Breast epithelium (tissue), 4 donors: ENCODE measurements at places on chromosomes 3 and 15.

GRCh38 chr15:61047783-61048182 lies 181.3 kb downstream of the RORA start:
- no peaks in the 10 kb centered on the region for H3K36me3 ChIP-seq
- H3K4me1 ChIP-seq, result no peaks in the 10 kb centered on the region
- no peak overlapping the region for H3K4me3 ChIP-seq
- DNase-seq, result no peak
- no peak overlapping the region for H3K27ac ChIP-seq

DNA sequence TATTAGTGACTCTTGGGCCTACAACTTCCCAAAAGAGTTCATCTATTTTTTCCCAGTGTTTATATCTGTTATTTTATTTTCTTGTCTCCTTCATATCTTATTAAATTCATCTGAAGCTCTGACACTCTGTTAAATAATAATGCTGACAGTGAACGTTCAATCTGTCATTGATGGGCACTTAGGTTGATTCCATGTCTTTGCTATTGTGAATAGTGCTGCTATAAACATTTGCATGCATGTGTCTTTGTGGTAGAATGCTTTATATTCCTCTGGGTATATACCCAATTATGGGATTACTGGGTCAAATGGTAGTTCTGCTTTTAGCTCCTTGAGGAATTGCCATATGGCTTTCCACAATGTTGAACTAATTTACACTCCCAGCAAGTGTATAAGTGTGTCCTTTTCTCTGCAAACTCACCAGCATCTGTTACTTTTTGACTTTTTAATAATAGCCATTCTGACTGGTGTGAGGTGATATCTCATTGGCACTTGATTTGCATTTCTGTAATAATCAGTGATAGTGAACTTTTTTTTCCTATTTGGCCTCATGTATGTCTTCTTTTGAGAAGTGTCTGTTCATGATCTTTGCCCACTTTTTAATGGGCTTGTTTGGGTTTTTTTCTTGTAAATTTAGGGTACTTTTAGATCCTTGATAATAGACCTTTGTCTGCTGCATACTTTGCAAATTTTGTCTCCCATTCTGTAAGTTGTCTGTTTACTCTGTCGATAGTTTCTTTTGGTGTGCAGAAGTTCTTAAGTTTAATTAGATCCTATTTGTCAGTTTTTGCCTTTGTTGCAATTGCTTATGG lies 122.5 kb downstream of the LEKR1 start:
- H3K27ac ChIP-seq, result no peak overlapping the region
- no peaks in the 10 kb centered on the region for H3K36me3 ChIP-seq
- H3K4me1 ChIP-seq, result no peaks in the 10 kb centered on the region
- DNase-seq, result no peak

DNA sequence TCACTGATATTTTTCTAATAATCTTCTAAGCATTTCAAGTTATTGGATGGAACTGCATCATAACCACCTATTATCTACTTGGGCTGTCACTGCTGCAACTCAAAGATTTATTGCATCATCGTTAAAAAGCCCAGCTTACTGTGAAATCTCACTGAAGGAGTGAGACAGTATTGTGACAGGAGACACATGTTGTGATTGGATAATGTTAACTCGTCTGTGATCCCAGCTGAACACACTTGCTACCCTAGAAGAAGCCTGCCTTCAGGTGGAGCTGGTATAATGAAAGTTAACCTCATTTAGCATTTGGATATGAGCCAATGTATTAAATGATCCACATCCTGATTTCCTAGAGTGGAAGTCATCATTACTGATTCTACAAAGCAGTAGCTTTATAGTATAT lies 138.1 kb downstream of the MAP2K5 start:
- no peak overlapping the region for H3K27ac ChIP-seq
- H3K4me1 ChIP-seq, result no peaks in the 10 kb centered on the region
- no peak overlapping the region for H3K4me3 ChIP-seq
- no peaks in the 10 kb centered on the region for H3K27me3 ChIP-seq

DNA sequence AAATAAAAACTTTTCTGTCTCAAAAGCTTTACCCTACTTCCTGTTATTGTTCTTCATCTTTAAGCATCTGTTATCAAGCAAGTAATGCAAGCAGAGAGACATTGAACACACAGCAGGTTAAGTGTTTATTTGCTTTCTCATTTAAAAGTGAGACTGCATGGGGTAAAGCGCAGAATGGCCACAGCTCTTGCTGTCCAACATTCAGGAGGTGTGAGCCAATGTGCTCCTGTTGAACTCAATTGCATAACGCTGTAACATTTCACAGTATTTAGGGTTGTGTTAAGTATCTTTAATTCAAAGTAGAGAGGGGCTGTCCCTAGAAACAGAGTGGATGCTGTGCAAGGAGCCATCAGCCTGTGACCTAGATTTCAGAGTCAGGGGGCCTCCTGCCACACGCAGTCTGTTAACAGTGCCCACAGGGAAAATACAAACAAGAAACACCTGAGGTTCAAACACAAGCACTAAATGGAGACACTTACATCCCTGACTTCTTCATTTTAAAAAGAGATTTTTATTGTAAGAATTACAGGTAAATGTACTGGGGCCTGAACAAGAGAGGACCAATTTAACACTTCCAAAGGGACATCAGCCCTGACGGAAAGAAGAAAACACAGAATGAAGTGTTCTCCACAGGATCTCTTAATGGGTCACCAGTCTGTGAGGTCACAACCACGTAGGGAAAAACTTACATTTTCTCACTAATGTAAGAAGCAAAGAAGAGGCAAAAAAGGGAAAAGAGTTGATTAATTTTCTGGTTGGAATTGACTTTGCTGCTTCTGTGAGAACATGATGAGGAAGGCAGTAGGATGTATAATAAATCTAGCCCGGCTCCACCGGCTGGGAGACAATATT lies 815.1 kb downstream of the VGLL3 start:
- H3K4me3 ChIP-seq, result no peak overlapping the region
- H3K36me3 ChIP-seq, result no peaks in the 10 kb centered on the region
- H3K27ac ChIP-seq, result no peak overlapping the region
- H3K4me1 ChIP-seq, result no peaks in the 10 kb centered on the region
- no peaks in the 10 kb centered on the region for H3K27me3 ChIP-seq

DNA sequence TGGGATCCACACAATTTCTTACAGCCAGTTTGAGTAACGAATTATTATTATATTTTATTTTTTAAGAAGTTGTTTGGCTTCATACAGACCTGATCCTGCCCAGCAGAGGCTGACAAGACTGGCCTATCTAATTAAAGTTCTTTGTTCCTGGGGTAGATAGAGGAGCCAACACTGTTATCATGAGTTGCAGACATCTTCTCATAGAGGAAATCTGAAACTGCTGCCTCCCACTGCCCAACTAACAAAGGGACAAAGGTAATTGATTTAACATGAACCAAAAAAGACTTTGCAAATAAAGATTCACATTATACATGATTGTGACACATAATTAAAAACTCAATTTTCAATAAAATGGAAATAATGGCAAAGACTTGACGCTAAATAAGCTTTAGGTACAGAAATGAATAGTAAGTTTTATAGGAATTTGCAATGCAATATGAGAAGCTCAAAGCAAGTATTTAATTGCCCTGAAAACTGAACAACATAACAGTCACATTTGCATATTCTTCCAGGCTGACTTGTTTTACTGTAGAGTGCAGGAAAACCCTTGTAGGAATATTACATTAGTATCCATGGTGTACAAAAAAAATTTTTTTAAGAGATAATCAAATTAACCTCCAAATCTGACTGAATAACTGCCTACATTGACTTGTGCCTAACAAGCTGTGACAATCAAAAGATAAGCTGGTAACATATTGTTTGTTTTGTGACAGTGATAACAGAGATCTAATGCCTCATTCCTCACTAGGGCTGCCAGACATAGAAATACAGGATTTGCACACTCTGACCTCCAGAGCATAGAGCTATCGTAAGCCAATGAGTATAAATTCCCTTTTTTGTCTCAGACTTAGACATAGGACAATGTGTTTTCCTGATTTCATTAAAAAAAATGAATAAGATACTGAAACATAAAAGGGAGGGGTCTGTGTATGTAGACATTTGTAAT lies 273.2 kb downstream of the MFSD1 start:
- no peaks in the 10 kb centered on the region for H3K27me3 ChIP-seq
- no peaks in the 10 kb centered on the region for H3K4me1 ChIP-seq
- DNase-seq, result no peak
- H3K4me3 ChIP-seq, result no peak overlapping the region
- no peaks in the 10 kb centered on the region for H3K36me3 ChIP-seq

DNA sequence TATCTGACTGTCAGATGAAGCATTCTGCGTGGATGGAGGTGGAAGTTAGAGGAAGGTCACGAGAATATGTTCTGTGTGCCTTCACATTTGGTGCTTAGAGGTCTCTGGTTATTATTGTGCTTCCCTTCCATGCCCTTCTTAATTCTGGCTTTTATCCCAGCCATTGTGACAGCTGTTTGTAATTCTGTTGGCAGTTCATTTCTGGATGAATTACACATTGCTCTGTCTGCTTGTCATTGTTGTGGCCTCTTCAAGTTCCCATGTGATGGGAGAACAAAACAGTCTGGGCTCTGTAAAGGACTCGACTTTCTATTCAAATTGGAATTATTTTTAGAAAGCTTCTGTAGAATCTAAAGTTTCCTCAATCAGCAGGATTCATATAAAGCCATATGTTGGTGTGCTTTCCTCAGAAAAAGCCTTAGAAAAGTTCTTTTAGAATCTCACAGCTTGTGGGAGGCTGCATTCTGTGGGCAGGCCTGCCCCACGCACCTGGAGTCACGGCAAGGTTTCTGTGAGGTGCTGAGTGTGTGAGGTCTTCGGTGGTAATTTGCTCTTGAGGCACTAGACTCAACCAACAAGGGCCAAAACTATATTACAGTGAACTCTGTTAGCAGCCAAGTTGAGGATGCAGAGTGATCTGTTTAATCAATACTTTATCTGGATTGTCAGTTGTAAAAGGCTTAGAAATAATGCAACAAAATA lies 397.4 kb upstream of the AZI2 start:
- no peak for DNase-seq
- no peak overlapping the region for H3K4me3 ChIP-seq

DNA sequence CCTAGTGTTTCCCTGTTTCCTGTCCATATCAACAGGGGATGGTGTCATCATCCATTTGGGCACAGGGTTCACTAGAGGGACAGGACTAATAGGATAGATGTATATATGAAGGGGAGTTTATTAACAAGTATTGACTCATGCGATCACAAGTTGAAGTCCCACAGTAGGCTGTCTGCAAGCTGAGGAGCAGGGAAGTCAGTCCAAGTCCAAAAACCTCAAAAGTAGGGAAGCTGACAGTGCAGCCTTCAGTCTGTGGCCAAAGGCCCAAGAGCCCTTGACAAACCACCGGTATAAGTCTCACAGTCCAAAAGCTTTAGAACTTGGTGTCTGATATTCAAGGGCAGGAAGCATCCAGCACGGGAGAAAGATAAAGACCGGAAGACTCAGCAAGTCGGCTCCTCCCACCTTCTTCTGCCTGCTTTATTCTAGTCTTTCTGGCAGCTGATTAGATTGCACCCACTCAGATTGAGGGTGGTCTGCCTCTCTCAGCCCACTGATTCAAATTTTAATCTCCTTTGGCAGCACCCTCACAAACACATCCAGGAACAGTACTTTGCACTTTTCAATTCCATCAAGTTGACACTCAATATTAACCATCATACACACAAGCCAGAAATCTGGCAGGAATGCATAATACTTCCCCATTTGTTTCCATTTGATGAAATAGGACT lies 43.4 kb downstream of the CD200 start:
- no peak for DNase-seq
- H3K4me1 ChIP-seq, result no peaks in the 10 kb centered on the region
- H3K36me3 ChIP-seq, result no peaks in the 10 kb centered on the region
- H3K27ac ChIP-seq, result no peak overlapping the region
- H3K4me3 ChIP-seq, result no peak overlapping the region

DNA sequence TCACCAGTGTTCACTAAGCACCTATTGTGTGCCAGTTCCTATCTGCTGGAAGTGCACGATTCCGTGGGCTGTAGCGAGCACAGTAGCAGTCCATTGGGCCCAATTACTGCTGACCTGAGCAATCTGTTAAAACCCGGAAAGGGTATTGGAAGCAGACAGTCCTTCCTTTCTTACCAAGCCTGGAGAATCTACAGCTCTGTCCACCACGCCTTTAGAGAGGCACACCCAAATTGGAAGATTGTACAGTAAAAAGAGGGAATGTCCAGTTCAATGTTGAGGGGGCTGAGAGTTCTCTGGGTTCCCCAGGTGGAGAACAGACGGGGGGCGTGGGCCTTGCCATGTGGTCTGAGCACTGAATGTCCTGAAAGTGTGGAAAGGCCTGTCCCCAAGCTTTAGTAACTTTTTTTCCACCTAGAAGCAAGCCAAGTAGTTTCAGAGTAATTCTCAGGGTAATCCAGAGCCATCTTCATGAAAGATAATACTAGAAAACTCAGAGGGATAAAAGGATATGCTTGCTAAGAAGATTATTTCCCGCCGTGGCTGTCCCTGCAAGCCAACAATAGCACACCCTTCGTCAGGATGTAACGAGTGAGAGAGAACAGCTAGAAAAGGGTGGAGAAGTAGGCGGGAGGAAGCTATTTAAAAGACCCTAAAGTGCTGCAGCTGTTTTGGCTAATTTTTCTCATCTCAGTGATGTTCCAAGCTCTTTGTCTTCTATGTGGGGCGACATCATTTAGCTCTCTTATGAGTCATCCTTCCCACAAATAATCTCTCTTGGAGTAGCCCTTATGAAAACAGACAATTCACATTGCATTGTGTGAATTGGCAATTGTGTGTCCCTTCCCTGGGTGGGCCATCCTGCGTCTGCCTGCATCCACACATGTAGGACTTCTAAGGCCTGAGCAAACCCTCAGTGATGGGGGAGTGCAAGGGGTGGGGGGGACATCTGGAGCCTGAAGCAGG lies 181.0 kb downstream of the ATG7 start:
- peak overlapping the region; percentile 46 for H3K27ac ChIP-seq
- no peak overlapping the region for H3K4me3 ChIP-seq
- H3K36me3 ChIP-seq, result no peaks in the 10 kb centered on the region
- no peaks in the 10 kb centered on the region for H3K4me1 ChIP-seq

- no peak overlapping the region for H3K4me3 ChIP-seq
- DNase-seq, result no peak
- H3K36me3 ChIP-seq, result no peaks in the 10 kb centered on the region
- H3K4me1 ChIP-seq, result no peaks in the 10 kb centered on the region
- H3K27me3 ChIP-seq, result no peaks in the 10 kb centered on the region
- H3K27ac ChIP-seq, result no peak overlapping the region
These were observed 477.4 kb downstream of the RSL24D1 start for GRCh38 chr15:54719325-54719724.

DNA sequence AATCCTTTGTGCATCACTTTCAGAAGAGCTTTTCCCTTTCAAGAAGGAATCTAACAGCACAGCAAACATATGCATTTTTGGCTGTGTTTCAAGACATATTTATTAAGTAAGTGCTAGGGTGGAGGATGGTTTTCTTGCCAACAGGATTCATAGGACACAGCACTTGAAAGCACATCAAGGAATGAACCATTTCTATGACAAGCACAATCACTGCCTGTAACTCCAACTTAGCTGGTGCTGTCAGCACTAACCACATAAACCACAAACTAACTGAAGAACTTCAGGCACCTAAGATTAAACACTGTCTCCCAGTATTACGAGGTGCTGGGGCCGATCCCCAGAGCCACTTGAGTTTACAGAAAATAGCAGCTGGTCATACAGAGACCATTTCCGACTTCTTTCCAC lies 35.4 kb upstream of the SPRED1 start:
- H3K4me1 ChIP-seq, result peaks cover 3% of the 10 kb centered on the region
- peak overlapping the region; percentile 52 for H3K27ac ChIP-seq
- H3K4me3 ChIP-seq, result no peak overlapping the region
- H3K36me3 ChIP-seq, result no peaks in the 10 kb centered on the region
- no peak for DNase-seq

- no peak overlapping the region for H3K4me3 ChIP-seq
- no peaks in the 10 kb centered on the region for H3K4me1 ChIP-seq
- H3K27me3 ChIP-seq, result no peaks in the 10 kb centered on the region
- no peaks in the 10 kb centered on the region for H3K36me3 ChIP-seq
These were observed 88.8 kb downstream of the EPHB1 start for GRCh38 chr3:134883697-134884385.

- H3K4me3 ChIP-seq, result no peak overlapping the region
- H3K27me3 ChIP-seq, result no peaks in the 10 kb centered on the region
- no peaks in the 10 kb centered on the region for H3K4me1 ChIP-seq
These were observed 8.4 kb downstream of the NBEAL2 start for GRCh38 chr3:46987743-46988401.
